ENCODE measurements at places on chromosomes 4 and X.

GRCh38 chr4:93731456-93731855 is 97.1 kb upstream of the ATOH1 start:
- DNase-seq = no peak

DNA sequence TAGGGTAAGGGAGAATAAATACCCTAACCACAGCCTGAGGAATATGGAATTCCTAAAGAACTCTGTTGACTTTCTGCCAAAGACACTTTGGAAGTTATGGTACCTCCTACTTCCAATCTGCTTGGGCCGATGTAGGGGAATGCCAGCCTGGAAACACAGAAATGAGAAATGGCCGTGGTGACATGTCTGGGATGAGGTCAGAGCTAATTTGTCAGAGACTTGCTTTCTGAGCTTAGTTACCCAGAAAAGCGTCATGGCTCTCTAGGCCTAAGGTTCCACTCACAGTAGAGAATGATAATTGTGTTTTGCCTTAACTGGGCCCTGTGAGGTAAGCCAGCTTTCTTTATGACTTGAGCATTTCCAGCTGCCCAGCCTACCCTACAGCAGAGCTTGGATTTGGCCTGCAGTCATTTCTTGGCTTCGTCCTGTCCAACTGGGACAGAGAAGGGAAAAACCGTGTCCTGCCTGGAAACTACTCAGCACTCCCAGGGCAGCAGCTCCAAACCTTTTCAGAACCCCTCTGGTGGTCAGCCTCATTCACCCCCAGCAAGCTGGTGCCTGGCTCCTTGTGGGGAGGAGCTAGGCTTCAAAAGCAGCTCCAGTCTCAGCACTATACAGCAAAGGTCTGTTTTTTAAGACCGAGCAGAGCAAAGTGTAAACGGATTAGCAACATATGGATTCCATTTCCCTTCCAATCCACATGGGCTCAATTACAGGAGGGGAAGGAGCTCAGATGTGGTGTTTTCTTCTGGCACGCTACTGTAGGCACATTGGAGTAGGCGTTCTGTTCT is 92.3 kb downstream of the RLIM start:
- no peak for DNase-seq

GRCh38 chr4:104446431-104447278 is 48.0 kb downstream of the CXXC4 start:
- DNase-seq = no peak

GRCh38 chr4:21514022-21514694 is 434.4 kb downstream of the KCNIP4 start:
- DNase-seq = no peak

- no peak for DNase-seq
Observed at GRCh38 chrX:150544222-150544787, 24.1 kb upstream of the MTM1 start.

- DNase-seq = no peak
Observed at GRCh38 chr4:94912606-94913005, 154.9 kb downstream of the BMPR1B start.

GRCh38 chr4:3472411-3473141 is 9.5 kb downstream of the DOK7 start:
- DNase-seq = no peak

- DNase-seq = no peak
Observed at GRCh38 chr4:89137231-89137630, 25.9 kb downstream of the TIGD2 start.

DNA sequence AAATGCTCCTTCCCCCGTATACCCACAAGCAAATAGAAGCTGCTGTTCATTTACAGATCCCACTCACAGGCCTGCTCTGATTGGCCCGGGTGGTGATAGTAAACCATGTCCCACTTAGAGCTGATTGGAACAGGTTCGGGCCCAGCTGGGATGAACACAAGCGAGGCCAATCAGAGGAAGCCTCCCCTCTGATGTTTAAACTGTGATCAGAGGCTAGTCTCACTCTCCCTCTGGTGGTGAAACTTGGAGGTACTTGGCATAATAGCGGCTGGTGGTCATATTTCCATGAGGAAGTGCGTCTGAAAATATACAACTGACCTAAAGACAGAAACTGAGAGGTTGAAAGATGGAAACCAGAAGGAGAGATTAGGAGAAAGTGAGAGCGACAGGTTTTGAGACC is 51.5 kb upstream of the TRPC3 start:
- no peak for DNase-seq

GRCh38 chr4:10054571-10055041 is 33.3 kb upstream of the SLC2A9 start:
- no peak for DNase-seq

DNA sequence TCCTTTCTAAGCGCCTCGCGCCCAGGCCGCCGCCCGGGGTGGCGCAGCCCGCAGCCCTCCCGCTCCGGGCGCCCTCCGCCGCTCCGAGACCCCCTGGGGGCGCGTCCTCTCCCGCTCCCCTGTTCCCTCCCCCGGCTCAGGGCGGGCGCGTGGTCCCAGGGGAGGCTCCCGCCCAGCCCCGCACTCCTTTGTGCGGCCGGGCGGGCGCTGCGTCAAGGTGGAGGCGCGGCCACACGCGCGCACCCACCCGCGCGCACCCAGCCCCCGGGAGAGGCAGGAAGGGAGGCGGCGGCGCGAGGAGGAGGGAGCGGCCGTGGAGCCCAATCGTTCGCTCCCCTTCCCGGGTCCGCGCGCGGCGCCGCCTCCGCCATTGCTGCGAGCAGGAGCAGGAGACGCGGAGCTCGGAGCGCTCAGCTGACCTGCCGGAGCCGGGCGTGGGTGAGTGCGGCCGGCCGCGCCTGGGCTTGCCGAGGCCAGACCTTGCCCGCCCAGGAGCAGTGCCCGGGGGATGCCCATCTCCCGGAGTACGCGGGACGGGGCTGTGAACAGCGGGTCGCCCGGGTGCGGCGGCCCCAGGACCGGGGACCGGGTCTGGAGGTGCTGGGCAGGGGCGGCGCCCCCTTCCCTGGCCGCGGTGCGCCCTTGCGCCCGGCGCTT is at the start of gene NSG1:
Gene NSG1 (plus strand): TSS at position 367 of the 657 bp plus-strand sequence. CDS start 528 bp downstream, outside the sequence.
- DNase-seq = no peak

GRCh38 chr4:176271749-176272148 is 2.7 kb upstream of the ASB5 start:
- no peak for DNase-seq

DNA sequence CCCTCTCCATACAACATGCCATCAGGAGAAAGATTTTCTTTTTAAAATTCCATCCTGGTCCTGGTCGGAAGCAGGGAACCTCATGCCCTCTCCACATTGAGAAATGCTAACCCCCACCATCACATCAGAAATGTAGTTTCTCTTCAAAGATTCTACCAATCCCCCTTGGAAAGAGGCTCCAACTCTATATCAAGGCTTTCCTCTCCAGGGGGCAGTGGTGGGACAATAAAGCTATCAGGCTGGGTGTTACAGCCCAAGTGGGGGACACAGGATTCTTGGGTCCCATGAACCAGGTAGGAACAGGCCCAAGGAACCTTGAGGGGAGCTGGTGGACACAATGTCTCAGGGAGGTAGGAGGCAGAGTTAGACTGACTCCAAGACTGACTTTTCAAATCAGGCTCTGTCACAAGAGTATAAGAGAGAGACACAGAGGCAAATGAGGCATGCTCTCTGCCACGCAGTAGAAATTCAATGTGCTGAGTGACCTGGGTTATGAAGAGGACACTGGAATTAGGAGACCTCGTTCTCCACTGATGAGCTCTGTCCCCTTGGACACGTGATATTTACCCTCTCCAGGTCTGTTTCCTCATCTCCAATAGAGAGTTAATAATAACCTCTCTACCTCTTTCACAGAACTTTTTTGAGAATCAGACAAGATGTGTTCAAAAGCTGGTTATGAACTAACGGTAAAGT is 4.5 kb downstream of the GJB1 start:
- no peak for DNase-seq

DNA sequence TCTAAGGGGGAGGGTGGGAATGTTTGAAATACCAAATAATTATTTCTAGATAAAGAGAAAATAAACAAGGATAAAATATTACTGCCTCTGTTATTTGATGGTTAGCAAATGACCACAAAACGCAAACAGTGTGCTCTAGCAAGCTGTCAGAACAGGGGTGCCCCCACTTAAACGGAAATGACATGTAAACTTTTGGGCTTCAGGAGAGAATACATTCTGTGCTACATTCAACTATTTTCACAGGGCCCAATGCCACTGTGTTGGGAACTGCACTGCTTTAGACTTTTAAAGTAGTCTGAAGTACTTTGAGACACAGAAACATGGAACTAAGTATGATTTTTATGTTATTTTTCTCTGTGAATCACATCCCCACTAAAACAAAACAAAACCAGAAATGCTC is 14.1 kb downstream of the CD40LG start:
- DNase-seq = no peak

DNA sequence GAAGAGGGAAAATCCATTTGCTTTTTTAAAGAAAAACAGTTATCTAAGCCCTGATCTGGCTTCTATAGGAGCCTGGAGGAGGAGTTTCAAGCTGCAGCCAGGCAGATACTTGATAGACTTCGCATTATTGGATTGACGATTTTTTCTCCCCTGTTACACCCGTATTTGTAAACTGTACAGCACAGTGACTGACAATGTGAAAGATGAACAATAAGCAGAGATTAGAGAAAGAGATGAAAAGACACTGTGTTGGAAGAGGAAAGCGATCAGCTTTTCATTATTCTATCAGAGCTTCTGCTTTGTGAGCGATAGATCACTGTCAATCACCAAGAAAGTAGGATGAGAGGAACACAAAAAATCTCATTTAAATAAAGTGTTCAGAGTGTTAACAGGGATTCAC is 639.2 kb downstream of the TLL1 start:
- no peak for DNase-seq

DNA sequence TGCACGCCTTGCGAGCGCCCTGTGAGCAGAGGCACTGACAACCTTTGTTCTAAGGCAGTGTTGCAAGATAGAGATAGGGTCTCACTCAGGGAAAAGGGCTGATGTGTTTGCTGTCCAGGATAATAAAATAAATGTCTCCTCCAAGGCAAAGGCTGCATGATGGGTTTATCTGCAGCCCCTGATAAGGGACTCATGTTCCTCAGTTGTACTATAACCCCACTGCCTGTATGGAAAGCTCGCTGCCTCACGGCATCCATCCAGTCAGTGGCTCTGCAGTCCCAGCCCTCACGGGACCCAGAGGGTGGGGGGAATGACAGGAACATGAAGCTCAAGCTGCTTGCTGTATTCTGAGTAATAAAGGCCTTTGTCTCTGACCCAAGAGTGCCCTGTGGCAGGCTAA is 22.6 kb downstream of the BCLAF3 start:
- no peak for DNase-seq

DNA sequence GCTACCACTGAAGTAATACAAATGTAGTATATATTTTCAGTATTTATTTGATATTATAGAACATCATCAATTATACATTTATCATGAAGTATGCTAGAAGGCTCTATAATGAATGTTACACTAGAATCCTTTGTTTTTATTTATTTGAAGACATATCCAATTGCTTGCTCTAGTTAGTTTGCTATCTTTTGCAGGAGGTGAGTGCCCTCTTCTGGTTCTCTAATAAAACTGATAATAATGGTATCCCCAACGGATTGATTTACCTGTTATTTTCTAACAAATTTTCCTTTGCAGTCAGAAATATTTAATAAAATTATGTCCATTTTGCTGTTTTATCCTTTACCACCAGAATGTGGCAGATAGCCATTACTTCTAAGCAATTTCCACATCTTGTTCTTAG is 274.3 kb upstream of the TACR3 start:
- DNase-seq = no peak

DNA sequence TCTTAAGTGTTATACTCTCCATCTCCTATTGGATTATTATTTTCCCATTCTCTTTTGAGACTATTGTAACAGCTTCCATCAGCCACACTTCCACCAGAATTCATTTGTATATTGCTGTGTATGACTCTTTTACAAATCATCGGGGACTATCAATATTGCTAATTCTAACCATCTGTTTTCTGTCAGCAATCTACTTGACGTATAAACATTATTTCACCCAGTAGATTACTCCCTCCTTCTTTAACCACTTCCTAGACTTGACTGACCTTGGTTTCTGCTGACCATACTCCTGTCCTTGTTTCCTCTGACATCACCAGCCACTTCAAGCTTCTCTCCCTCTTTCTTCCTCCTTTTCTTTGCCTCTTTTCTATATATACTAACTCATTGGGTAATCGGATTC is 402.9 kb downstream of the PCDH18 start:
- no peak for DNase-seq

DNA sequence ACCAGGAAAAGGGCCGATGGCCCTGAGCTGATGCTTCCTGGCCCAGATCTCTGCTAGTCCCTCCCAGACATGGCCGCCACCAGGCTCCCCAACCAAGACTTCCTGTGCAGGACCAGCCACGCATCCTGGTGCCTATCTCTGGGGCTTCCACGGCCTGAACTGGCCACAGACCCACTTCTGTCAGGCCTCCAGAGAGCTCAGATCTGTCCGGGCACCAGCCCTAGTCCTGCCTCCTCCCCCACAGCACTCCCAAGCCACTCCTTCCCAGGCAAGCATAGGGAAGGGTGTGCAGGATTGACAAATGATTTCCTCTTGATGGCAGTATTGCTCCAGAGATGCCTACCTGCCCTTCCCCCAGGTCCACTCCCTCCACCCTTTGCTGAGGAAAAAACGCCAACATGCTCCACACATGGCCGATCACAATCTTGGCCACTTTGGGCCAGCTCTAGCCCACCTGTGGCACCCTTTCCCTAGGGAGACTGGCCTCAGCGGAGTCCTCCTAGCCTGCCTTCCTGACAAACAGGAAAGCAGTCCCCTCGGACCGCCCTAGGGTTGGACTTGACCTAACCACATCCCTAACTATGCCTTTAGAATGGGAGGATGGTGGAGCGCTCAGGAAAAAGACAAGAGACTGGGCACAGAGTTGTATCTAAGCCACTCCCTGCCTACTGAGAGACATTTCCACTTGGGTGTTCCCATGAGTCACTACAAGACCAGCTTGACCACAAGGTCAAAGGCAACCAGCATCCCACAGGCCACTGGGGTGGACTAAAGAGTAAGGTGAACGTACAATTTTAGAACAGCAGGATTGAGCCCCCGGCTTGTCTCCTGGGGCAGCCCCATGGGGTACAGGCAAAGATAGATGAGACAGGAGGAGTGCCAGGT is 277.5 kb upstream of the AGTR2 start:
- no peak for DNase-seq

DNA sequence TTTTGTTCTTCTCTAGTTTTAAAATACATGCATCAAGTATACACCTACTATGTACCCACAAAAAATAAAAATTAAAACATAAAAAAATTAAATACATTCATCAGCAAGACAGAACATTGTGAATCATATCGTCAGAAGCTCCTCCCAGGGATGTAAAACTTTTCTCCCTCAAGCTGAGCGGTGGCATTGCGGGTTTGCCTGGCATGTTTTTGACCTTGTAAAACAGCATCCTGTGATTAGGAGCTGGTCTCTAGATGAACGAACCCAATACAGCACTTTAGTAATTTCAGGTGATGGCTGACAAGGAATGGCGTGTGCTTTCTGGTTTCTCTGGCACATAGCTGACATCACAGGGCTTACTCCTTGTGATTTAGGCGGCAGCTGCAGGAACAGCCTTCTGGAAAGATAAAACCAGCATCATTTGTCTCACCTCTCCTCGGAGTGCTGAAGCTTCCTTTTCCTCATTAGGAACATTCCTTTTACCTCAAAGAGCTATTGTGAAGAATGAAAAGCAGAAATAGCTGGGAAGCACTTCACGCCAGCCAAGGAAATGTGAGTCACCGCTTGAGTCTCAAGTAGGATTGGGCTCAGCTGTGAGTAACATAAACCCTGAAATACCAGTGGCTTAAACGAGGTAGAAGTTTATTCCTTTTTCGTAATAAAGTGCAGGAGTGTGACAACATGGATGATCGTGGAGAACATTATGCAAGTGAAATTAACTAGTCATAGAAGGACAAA is 44.3 kb downstream of the NYX start:
- DNase-seq = no peak

GRCh38 chr4:150211799-150212445 is 133.7 kb downstream of the DCLK2 start:
- DNase-seq = no peak
